ENCODE measurements at places on chromosomes 1 and 21.

DNA sequence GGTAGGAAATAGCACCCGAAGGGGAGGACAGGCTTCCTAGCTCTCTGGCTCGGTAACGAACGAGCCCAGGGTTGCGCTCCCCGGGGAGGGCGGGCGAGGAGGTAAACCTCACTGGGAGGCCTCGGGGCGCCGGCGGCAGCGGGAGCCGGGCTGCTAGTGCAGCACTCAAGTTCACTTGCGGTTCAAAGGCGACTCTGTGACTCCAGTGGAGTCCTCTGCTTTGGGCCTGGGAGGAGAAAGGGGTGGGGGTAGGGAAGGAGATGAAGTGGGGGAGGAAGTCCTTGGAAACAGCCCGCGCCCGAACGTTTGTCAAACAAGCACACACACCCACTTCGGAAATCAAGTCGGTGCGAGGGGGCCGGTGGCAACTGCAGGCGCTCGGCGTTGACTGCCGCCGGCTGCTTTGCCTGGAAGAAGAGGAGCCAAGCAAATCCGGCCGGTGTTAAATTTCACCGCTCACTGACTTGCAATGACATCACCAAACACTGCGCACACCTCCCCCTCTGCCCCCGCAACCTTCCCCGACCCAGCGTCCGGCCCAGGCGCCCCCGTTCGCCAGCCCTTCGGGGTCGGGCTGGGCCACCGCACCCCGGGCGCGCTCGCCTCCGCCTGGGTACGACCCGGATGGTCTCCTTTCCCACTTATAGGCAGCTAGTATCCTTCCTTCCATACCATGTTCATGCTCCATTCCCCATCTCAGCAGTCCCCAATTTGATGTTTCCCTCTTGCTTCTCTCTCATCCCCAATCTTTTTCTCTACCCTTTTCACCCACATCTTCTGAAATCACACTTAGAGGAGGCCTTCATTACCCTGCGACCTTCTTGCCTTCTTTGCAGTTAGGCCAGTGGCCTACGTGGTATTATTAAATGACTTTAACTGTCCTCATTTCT, at the start of gene COL24A1:
Gene COL24A1 (minus strand): TSS at position 207 of the 890 bp plus-strand sequence. CDS start 376 bp downstream, outside the sequence.
- peak; percentile 30 for DNase-seq

DNA sequence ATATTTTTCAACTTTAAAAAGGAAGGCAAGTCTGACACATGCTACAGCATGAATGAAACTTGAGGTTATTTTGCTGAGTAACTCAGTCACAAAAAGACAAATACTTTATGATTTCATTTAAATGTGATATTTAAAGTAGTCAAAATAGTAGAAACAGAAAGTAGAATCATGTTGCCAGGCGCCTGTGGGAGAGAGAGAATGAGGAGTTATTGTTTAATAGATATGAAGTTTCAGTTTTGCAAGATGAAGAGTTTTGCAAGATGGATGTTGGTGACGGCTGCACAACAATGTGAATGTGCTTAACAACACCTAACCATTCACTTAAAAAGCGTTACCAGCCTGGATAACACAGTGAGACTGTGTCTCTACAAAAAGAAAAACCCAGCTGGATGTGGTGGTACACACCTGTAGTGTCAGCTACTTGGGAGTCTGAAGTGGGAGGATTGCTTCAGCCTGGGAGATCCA, 20.7 kb upstream of the ATP1A1 start:
- DNase-seq: no peak

DNA sequence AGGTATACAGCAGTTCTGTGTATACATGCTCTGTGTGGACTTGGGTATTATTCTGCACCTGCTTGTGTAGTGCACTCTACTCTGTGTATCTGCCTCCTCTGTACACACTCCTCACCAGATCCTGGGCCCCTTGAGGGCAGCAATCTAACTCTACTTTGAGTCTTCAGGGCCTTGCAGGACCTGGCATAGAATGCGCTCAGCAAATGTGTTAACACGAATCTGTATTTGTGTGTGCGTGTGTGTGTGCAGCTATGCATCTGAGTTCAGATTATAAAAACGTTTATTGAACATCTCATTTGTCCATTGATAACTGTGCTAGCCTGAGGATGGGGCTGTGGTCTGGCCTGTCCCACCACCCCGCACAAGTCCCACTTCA, 3.9 kb upstream of the MEF2D start:
- no peak for DNase-seq

DNA sequence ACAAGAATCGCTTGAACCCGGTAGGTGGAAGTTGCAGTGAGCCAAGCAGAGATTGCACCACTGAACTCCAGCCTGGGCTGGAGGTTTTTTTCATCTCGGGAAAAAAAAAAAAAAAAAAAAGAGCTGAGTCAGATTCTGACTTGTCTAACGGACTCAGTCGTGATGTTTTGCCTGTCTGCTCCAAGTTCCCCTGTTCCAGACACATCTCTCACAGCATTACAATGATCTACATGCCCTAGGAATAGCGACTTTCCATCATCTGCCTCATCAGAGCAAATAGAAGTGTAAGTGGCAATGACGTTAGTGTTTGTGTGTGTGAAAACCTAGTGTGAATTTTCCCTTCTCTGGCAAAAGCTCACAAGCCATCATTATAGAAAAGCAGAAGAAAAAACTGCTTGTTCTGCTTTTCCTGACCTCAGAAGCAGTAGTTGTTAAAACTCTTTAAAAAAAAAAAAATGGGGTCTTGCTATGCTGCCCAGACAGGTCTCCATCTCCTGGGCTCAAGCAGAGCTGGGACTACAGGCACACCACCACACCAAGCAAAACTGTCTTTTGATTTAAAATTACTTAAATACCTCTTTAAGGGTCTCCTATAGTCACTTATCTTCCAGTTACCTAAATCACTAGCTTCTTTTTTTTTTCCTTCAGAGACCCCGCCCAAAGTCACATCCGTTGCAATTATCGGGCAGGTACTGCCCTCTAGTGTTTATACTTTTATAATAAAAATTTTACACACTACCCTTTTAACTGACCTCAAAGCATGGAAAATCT, 37.3 kb downstream of the PLEKHO1 start:
- DNase-seq: peak; percentile 46

DNA sequence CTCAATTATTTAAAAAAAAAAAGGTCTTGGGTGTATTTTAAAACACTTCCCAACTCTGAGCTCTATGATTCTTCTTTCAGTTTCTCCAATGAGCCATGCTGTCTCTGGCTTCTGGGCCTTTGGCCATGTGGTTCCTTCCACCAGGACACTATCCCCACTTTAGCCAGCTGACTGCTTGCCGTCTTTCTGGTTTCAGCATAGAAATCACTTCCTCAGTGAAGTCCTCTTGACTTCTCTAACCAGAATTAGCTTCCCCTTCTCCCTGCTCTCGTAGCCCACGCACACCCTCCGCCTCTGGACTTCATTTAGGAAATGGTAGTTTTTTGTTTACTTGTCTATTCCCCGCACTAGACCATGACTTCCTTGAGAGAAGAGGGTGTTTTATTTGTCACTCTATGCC, 1.1 kb upstream of the DIO1 start:
- no peak for DNase-seq

Data from HTR-8/SVneo (cell line).